ENCODE measurements at places on chromosomes 13 and 19.

DNA sequence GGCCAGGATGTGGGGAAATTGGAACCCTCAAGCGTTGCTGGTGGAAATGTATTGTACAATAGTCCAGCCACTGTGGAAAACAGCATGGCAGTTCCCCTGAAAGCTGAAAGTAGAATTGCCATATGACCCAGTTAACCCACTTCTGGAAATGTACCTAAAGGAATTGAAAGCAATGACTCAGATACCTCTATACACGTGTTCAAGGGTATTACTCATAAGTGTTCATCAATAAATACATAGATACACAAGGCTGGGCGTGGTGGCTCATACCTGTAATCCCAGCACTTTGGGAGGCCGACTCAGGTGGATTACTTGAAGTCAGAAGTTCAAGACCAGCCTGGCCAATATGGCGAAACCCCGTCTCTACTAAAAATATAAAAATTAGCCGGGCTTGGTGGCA lies 71.9 kb upstream of the IRS2 start:
- no peak for DNase-seq

- no peak for DNase-seq
Observed at GRCh38 chr13:109941221-109941620, 154.8 kb upstream of the IRS2 start.

DNA sequence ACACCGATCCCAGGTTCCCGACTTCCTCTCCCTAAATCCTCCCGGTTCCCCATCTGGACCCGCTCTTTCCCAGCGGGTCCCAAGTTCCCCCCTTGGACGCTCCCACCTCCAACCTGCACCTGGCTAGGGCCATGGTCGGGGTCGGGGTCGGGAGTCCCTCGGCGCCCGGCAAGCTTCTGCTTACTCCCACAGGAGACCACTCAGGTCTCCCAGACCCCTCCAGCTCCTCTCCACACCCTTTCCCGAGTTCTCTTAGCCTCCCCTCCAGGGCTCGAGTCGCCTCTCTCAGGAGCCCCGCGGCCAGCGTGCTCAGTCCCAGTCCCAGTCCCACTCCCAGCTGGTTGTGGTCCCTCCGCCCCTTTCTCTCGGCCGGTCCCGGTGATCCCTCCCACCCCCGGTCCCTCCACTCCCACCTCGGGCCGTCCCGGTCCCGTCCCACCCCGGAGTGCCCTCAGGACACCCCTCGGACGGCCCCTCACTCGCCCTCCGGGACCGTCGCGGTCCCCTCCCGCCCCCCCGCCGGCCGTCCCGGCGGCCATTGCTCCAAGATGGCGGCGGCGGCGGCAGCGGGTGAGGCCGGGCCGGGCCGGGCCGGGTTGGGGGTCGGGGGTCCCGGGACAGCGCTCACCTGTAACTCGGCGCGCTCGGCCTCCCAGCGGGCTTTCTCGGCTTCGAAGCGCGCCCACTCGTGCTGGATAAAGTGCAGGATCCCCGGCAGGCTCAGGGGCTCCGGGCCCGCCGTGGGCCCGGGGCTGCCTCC lies at the start of gene FKRP:
FKRP (plus strand) TSS at position 537 of the 760 bp plus-strand sequence. CDS start 9,394 bp downstream, outside the sequence.
- DNase-seq: no peak

GRCh38 chr19:17926044-17926443 lies 6.8 kb upstream of the CCDC124 start:
- DNase-seq: no peak

DNA sequence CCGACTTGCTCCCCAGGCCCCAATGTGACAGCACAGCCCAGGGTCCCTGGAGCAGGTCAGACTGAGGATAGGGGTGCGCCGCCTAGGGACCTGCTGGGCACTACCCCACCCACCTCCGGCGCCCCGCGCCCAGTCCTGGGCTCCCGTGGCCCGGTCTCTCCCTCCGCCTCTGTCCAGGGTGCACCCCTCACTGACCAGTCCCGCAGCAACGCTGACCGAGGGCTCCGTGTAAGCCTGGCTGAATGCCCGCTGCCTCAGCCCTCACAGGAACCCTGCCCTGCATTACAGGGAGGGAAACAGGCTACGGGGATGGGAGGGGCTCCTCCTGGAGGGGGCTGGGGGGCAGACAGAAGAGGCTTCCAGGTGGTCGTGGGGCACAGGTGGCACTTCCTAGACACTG lies 31.7 kb downstream of the GPX4 start:
- no peak for DNase-seq
